ENCODE measurements at places on chromosomes 12 and 14. TPM values are rescaled to one million over a fixed set of nuclear protein-coding genes. Genes with fewer than 3 reads are reported as not detected.

DNA sequence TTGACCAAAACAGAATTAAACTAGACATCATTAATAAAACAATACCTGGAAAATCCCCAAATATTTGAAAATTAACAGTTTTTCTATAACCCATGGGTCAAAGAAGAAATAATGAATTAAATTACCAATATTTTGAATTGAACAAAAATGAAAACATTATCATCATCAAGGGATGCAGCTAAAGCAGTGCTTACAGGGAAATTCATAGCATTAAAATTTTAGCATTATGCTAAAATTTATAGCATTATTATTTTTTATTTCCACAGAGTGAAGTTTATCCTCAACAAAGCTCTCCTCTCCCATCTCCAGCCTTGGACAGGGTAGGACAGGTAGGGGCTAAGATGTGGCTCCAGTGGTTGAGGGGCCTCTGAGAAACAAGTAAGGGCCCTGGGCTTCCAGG, 19.3 kb upstream of the M6PR start:
- no peaks in the 10 kb centered on the region for H3K27me3 ChIP-seq
- no peaks in the 10 kb centered on the region for H3K4me1 ChIP-seq
- no peaks in the 10 kb centered on the region for H3K36me3 ChIP-seq
- DNase-seq = no peak

GRCh38 chr12:1634590-1635191, 5.7 kb downstream of the WNT5B start:
- no peak overlapping the region for H3K4me3 ChIP-seq
- peak; percentile 83 for DNase-seq
- H3K4me1 ChIP-seq = peaks cover 21% of the 10 kb centered on the region
- no peak overlapping the region for H3K27ac ChIP-seq
- peaks cover 43% of the 10 kb centered on the region for H3K36me3 ChIP-seq
- H3K27me3 ChIP-seq = peaks cover 16% of the 10 kb centered on the region

DNA sequence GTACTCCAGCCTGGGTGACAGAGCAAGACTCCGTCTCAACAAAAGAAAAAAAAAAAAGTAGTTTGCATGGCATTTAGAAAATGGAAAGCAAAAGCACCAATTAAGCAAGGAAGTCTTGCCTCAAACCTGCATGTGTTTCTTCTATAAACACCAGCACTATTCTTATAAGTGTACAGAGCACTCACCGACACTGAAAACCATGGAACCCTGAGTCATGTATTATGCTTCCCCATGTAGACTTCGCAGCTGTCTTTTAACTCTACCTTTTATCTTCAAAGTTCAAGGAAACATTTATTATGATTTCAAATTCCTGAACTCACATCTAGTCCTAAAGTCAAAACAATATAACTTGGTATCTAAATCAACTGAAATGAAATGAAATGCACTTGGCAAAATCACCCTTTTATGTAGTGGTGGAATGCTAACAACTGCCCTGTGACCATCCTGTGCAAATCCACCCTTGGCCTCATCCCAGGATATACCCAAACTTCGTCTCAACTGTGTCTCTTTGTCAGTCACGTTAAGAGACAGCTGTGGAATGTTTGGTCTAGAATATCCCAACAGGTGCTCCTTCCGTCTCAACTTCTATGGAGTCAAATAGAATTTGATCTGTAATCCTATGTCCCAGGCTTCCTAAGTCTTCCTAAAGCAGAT, 4.8 kb downstream of the BCAT1 start:
- H3K27me3 ChIP-seq = no peaks in the 10 kb centered on the region
- H3K27ac ChIP-seq = peak overlapping the region; percentile 67
- H3K4me3 ChIP-seq = no peak overlapping the region
- no peaks in the 10 kb centered on the region for H3K36me3 ChIP-seq
- peaks cover 8% of the 10 kb centered on the region for H3K4me1 ChIP-seq

- H3K27ac ChIP-seq = no peak overlapping the region
- no peaks in the 10 kb centered on the region for H3K27me3 ChIP-seq
- H3K36me3 ChIP-seq = no peaks in the 10 kb centered on the region
- no peak overlapping the region for H3K4me3 ChIP-seq
- no peaks in the 10 kb centered on the region for H3K4me1 ChIP-seq
These were observed 143.4 kb upstream of the NAV3 start for GRCh38 chr12:77687321-77687720.

CLEC4A gene
- 2.5 TPM for total RNA-seq

PRR4 gene
- 4.8 TPM for total RNA-seq

LGR5 gene
- 7.2 TPM for total RNA-seq

DNA sequence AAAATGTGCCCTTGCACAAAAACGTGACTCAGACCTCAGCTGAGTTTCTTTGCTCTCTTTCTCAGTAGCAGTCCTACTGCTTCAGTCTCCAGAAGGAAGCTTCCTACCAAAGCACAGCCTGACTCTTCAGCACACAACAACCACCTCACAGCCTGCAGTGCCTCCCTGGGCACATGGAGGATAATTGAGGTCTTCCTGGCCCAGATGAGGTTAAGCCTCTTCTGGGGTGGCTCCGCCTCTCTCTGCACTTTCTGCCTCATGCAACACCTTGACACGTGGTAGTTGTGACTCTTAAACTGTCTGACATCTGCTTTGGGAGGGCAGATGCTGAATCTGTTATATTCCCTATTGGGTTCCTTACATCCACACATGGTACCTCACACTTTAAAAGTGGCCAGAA, 33.8 kb downstream of the GIT2 start:
- DNase-seq = no peak
- H3K4me3 ChIP-seq = no peak overlapping the region
- H3K27me3 ChIP-seq = no peaks in the 10 kb centered on the region

DNA sequence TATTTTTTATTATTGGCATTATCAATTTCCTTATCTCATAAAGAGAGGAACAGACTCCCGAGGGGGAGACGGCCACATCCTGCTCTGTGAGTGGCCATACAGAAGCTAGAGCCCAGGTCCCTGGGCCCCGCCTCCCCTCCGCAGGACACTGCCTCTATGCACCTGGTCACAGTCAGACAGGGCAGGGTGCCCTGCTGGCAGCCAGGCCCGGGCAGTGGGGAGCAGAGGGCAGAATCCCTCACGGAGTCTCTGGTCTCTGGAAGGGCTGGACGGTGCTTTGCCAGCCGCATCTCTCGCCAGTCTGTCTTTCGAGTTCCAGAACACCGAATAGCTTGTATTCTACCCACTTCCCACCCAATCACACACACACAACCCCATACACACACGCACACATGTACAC, 16.4 kb upstream of the CACNA2D4 start:
- peaks cover 43% of the 10 kb centered on the region for H3K4me1 ChIP-seq
- DNase-seq = no peak
- H3K36me3 ChIP-seq = peaks cover 15% of the 10 kb centered on the region
- H3K27ac ChIP-seq = no peak overlapping the region

DNA sequence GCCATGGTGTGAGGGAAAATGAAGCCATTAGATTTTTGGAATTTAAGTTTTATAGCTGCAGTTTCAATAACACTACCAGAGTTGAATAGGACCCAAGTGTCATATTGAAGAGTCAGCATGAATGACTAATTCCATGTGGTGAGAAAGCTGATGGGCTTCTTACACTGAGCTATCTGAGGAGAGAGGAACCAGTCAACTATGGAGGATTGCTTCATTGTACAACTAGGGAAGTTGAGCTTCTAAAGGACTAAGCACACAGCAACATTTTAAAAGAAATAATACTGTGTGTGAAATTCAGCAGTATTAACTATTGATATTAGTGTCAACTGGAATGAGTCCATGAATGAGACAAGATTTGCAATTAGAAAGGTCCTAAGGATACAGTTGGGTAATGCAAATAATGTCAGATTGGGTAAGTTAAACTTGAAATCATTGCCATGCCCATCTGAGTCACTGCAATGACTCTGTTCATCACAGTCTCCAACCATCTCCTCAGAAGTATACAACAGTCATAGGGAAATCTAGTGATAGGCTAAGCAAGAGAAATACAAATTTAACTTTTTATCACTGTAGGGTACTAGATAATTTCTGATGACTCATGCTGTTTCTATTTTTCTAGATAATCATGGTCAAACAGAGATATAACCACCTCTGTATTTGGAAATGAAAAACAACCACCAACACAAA, 394.2 kb downstream of the FSCB start:
- H3K27me3 ChIP-seq = no peaks in the 10 kb centered on the region
- H3K36me3 ChIP-seq = no peaks in the 10 kb centered on the region
- no peak for DNase-seq
- no peak overlapping the region for H3K27ac ChIP-seq

LRP1 gene
- total RNA-seq = 82.7 TPM

DNA sequence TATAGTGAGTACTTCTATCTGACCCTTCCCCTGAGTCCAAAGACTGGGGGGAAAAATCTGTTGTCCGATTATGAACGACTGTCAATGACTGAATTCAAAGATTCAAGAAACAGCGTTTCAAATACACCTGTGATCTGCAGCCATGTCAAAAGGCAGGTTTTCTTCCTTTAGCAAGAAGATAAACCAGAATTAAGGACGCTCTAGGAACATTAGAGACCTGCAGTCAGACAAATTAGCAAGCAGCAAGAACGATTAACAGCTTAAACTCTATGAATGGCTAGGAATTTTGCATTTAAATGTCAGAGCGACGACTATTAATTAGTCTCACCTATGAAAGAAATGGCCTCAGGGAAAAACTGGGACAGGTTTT, 2.1 kb downstream of the DUSP6 start:
- no peak for DNase-seq
- peak overlapping the region; percentile 95 for H3K27ac ChIP-seq
- H3K36me3 ChIP-seq = peaks cover 8% of the 10 kb centered on the region
- peak overlapping the region; percentile 83 for H3K4me3 ChIP-seq

PLD4 gene
- 3.1 TPM for total RNA-seq

TMEM132C gene
- total RNA-seq = 0.89 TPM

KCNA5 gene
- total RNA-seq = 2.9 TPM

SLC25A47 gene
- 0.09 TPM for total RNA-seq

TMPRSS12 gene
- not detected for total RNA-seq

Data from muscle of leg (tissue), 16 donors.